Skin of body (tissue), 3 donors: ENCODE measurements at places on chromosomes 3 and 15. TPM values are rescaled to one million over a fixed set of nuclear protein-coding genes. Genes with fewer than 3 reads are reported as not detected.

DNA sequence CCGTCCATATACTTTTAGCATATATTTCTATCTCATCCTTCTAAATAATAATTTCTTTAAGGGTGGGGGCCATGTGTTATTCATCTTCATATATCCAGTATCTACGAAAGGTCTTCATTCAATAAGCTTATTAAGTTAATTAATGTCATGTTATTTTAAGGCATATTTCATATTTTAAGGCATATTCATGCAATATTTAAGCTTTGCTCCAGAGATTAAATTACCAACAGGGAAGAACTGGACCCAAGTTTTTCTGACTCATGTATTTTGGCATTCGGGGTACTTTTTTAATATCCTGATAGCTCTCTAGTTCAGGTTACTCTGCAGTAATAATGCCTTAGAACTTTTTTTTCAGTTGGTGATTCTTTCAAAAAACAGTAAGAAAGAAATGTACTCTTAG is 27.4 kb downstream of the PHC3 start:
- DNase-seq = no peak

DNA sequence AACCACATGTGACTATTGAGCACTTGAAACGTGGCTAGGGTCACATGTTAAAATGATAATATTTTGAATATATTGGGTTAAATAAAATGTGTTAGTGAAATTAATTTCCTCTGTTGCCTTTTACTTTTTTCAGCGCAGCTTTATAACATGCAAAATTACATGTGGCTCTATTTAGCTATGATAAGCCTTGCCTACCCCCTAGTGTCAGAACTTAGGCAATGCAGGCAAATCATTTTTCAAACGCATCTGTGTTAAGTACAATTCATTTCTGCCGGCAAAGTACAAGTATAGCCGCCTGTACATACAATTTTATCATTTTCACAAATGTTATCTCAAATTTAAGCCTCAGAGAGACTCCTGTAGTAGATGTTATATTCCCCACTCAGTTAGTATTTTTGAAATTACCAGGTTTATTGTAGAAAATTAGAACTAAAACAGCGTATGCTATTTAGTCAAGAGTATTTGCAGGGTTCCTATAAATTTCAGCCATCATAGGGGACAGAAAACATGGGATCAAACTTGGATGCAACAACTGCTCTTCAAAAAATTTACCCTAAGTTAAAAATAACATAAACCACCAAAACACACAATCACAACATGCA is 56.1 kb downstream of the TAFA4 start:
- peak; percentile 55 for DNase-seq

GRCh38 chr3:55910543-55910942 is 423.4 kb upstream of the WNT5A start:
- no peak for DNase-seq

THPO gene
- total RNA-seq = 68.1 TPM

TTLL13 gene
- total RNA-seq = not detected

ALDH1A3 gene
- 26.0 TPM for total RNA-seq
